ENCODE measurements at places on chromosomes 4 and X. TPM values are rescaled to one million over a fixed set of nuclear protein-coding genes. Genes with fewer than 3 reads are reported as not detected.

Gene AR
- total RNA-seq, result under 0.01 TPM

- DNase-seq, result no peak
These were observed 555.7 kb downstream of the PCDH7 start for GRCh38 chr4:31275906-31276305.

Gene VEGFD
- under 0.01 TPM for total RNA-seq

- no peak for DNase-seq
These were observed 129.6 kb downstream of the ANK2 start for GRCh38 chr4:113179091-113179490.

DNA sequence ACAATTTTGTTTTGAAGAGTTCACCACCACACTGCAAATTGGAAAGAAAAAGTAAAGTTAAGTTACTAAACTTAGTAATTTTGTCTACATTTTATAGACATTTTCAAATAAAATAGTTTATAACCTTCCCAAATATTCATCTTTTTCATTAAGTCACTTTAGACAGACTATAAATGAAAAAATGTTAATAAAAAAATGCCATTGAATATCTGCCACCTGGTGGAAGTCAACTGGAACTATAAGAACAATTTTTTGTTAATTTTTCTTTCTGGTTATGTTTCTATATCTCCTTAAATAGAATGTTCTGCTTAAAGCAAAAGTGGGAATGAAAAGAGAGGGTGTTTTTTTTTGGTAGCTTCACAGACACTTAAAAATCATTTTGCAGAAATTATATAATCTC, 534.4 kb upstream of the PCDH10 start:
- DNase-seq, result no peak

Gene SPANXA2
- not detected for total RNA-seq

- DNase-seq, result no peak
These were observed 167.0 kb upstream of the IL15 start for GRCh38 chr4:141469392-141469791.

DNA sequence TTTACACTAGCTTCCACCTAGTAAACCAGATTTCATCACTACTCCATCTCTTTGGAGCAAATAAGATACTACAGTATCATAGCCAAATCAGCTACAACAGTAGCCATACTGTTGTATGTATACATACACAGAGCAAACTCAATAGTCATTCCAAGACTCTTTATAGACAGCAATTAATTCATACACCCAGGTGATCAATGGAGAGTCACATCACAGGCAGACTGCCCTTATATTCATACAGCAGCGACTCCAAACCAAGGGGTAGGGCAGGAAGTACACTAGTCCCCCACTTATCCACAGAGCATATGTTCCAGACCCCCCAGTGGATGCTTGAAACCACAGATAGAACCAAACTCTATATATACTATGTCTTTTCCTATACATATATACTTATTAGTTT, 76.6 kb downstream of the FBXW7 start:
- no peak for DNase-seq

- no peak for DNase-seq
These were observed 136.6 kb upstream of the OTUD4 start for GRCh38 chr4:145316897-145317574.

- no peak for DNase-seq
These were observed 41.1 kb downstream of the LIMCH1 start for GRCh38 chr4:41579043-41579442.

GRCh38 chr4:108148316-108148715, 20.4 kb downstream of the LEF1 start:
- no peak for DNase-seq

- DNase-seq, result no peak
These were observed 156.6 kb downstream of the GATB start for GRCh38 chr4:151604238-151604637.

DNA sequence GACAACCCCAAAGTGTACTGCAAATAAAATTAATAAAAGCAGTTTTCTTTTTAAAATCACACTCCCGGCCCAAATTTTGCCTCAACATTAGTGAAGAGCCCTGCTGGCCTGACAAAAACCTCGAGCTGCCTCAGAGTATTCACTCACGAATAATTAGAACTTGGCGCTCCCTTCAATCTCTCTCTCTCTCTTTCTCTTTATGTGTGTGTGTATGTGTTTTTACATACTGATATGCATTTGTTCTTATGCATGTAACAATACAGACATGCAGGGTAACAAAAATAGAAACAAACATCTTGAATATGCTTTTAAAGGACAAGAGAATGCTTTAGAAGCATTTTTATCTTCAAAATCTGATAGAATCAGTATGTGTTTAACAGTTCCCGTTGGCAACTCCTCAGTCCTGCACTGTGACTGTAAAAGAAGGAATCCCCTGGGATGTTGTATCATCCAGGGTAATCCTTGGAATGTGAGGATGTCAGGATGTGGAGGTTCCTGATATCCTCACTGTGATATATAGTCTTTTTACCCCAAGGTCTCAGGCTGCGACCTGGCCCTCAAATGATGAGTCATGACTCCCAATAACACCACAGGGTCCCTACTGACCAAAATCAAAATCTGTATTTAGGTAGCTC, 53.0 kb downstream of the PTCHD1 start:
- DNase-seq, result no peak

Gene DCHS2
- total RNA-seq, result 0.17 TPM

DNA sequence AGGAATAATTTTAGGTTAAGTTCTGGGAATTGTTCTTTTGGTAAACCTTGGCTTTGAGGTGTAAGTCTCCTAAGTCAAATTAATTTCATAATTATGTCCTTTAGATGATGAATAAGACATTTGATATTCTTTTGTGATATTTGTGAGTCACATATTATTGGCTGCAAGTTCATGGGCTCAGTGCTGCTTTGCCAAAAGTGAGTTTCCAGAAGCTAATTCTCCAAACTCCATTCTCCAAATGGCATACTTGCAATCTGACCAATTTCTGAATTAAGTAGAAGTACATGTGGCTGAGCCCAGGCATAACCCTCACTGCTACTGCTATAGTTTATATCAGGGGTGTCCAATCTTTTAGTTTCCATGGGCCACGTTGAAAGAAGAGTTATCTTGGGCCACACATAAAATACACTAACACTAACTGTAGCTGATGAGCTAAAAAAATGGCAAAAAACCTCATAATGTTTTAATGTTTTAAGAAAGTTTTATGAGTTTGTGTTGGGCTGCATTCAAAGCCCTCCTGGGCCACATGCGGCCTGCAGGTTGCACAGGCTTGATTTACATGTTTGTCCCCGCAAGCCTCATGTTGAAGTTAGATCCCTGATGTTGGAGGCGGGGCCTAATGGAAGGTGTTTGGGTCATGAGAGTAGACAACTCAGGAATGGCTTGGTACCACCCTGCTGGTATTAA, 196.1 kb downstream of the ZNF330 start:
- DNase-seq, result no peak

GRCh38 chrX:17328837-17329236, 46.2 kb upstream of the NHS start:
- DNase-seq, result no peak

Gene GUCY1A1
- not detected for total RNA-seq

- no peak for DNase-seq
These were observed 102.7 kb upstream of the RBPJ start for GRCh38 chr4:26217961-26218676.
